ENCODE measurements at places on chromosomes 1 and 21.

DNA sequence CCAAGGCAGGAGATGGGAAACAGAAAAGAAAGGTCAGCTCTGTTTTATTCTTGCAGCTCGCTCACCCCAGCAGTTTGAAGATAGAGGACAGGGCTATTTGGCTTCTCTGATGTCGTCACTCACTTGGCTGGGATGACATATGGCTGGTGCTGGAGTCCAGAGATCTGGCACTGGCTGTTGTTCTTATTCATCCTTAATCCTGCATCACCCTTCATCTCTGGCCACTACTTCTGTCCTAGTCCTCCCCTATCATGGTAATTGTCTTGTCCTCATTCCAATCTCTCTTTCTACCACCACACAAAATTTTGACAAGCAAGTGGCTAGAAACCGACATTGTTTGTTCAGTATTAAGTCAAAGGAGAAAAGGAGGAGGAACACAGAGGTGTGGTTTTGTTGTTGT, 103.8 kb upstream of the PDE4B start:
- no peak for DNase-seq

- DNase-seq = peak; percentile 14
These were observed 89.3 kb downstream of the ITPKB start for GRCh38 chr1:226649780-226650179.

DNA sequence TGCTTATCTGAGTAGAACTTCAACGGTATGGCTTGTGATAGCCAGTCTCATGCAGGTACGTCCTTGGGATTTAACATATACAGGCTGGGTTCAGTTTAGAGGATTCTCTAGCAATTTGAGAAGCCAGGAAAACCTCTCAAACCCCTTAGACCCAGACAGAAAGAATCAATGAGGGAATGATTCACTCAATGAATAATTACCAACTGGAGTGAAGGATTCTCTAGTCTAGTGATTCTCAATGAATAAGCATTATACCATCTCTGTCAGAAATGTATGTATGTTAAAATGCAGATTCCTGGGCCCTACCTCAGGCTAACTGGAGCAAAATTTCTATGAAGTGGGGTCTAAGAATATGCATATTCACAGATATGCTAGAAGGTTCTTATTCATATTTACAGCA, 54.5 kb upstream of the APP start:
- no peak for DNase-seq

DNA sequence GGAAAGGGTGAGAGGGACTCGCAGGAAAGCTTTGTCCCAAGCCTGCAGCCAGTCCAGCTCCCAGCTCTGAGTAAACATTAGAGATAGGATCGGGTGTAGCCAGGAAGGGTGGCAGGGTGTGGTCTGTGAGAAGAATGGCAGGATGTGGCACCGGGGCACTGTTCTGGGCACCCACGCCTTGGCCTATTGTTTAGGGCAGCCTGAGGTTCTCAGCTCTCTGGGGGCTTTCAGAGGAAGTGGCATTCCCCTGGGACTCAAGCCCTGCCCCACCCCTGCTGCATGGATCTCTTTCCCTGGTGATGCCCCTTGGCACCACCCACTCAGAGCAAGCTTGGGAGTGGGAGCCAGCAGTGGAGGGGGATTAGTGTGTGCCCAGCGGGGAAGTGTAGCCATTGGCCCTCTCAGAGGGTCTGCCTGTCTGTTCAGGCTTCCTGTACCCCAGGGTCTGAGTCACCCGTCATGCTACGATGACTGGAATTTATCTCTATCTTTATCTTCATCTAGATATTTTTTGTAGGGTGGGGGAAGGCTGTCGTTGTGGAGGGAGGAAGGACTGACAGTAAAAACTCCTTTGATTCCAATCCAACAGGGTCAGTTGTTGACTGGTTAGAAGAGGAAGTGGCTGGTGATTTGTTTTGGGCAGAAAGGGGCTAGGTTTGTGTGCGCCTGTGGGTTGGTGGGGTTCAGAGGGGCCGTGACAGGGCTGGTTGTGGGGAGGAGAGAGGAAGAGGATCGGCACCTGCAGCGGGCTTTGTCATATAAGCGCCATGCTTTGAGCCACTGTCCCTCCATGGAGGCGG, 31.6 kb downstream of the SOX13 start:
- DNase-seq = no peak

- DNase-seq = no peak
These were observed 244.9 kb downstream of the DSCAM start for GRCh38 chr21:40602080-40602479.

DNA sequence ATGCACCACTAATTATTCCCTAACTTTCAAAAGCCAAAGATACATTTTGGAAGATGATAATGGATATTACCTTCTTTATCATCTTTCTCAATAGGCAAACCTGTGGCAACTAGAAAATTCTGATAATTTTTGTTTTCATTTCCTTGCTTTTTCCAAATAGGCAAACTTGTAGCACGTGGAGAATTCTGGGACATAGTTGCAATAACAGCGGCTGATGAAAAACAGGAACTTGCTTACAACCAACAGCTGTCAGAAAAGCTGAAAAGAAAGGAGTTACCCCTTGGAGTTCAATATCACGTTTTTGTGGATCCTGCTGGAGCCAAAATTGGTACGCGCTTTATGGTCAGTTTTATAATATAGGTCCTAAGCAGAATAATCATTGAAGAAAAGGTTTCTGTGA, 1.5 kb downstream of the FPGT start:
- no peak for DNase-seq

DNA sequence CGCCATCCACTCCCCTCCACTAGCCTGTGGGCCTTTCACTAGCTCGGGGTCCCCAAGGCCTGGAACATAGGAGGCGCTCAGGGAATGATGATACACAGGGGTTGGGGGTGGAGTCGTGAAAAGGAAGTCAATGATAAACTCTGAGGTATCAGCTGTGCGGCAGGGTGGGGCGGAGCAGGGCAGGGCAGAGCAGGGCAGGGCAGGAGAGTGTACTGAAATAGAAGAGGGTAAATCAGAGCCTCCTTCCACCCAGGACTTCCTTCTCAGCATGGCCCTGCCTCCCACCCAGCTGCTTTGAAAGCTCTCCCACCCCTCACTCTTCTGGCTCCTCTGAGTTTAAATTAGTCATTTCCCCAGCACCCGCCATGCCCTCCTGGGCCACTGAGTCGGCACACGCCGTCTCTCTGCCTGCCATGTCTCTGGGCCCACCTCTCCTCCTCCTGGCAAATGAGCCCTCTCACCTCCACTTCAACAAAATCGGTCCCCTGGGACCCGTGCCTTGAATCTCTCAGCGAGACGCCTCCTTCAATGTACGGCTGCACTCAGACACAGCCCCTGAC, 16.9 kb downstream of the CAPZB start:
- peak; percentile 41 for DNase-seq

DNA sequence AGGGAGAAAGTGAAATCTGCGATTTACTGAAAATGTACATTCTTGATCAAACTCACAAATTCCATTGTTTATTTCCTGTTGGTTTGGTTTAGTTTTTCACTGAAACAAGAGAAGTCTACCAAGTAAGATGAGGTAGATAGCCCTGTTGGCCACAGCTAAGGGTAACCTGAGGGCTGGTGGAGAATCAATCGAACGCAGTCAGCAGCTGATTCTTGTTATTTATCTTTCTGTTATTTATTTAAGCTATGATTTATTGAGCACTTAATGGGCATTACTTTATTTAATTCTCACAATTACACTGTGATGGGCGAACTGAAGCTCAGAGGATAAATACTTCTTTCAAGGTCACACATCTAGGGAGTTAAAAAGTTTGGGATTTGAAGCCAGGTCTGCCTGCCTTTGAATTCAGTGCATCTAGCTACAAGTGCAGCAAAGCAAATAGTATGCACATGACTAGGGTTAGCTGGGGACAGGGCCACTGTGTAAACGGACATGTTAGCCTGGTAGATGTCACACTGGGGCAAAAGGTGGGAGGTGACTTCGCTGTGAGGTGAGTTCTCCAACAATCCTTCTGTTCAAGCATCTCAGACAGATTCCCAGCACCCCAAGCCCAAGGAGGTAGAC, 106.5 kb upstream of the GADD45A start:
- DNase-seq = no peak

DNA sequence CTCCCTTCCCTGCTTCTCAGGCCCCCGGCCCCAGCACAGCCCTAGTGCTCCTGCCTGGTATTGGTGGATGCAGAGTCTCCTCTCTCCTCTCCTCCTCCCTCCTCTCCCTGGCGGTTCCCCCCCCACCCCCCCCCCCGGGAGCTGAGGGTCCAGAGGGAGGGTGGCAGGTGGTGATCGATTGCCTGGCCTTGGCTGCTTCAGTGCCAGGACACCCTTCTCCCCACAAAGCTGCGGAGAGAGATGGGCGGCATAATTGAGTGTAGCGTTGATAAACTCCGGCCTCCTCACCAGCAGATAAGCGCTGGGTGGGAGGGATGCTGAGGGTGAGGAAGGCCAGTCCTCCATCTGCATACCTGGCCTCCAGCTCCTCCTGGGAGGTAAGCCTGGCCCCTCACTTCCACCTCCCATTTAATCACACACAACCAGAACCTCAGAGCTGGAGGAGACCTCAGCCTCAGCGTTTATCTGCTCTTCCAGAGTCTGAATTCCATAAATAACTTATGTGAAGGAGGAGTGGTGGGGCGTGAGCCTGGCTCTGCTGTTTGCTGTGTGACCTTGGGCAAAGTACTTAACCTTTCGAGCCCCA, 60.8 kb downstream of the LRRN2 start:
- DNase-seq = no peak

- DNase-seq = no peak
These were observed 2.8 kb downstream of the REG4 start for GRCh38 chr1:119808491-119808890.

GRCh38 chr1:224343679-224344078, 13.0 kb upstream of the CNIH4 start:
- DNase-seq = no peak

DNA sequence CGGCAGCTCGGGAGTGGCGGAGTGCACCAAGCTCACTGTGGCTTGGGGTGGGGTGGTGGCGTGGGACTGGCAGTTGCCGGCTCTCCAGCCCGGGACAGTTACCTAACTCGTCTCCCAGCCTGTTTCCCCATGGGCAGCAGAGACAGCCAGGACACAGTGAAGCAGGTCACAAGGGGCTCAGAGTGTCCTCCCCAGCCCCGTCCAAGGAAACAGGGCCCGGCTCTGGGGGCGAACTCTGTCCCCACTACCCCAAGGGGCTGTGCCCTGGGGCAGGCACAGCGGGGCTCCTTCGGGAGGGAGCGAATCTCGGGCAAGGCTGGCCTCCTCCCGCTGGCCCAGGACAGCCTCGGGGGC, 759 bp downstream of the GPR157 start:
- no peak for DNase-seq

GRCh38 chr1:7185721-7186120, 400.5 kb downstream of the CAMTA1 start:
- no peak for DNase-seq

DNA sequence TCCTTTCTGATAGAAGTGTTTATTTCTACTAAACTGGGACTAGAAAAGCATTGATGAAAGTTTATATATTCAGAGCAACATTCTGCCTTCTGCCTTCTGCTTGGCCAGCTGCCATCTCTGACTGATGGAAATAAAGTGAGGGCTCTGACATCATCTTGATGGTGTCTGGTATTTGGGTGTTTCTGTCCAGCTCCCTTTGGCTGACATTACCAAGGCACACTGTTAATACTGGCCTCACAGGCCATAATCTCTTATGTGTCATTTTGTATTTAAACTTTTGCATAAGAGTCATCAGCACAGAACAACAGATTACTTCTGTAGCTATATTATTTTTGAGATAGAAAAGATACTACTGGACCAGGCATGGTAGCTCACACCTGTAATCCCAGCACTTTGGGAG, 216.9 kb downstream of the RYR2 start:
- DNase-seq = no peak

DNA sequence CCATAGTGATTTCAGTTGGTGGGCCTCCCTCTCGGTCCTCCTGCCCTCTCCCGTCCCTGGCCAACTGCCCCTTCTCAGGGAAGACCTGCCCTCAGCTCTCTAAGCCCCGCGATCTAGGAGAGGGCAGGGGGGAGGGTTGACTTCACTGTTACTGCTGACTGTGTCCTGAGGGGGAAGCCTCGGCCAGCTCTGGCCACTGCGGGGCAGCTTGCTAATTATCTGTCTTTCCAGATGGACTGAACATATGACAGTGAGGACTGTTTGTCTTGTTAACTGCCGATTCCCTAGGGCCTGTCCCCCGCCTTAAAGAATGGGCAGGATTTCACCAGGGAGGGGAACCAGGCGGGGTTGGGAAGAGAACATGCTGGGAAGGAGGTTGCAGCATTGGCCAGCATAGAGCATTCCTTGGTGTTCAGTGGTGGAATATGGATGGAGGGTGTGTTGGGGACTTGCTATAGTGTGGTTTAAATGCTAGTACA, 22.9 kb downstream of the NIPAL3 start:
- DNase-seq = no peak

GRCh38 chr1:8632102-8632501, 185.3 kb downstream of the RERE start:
- DNase-seq = no peak

DNA sequence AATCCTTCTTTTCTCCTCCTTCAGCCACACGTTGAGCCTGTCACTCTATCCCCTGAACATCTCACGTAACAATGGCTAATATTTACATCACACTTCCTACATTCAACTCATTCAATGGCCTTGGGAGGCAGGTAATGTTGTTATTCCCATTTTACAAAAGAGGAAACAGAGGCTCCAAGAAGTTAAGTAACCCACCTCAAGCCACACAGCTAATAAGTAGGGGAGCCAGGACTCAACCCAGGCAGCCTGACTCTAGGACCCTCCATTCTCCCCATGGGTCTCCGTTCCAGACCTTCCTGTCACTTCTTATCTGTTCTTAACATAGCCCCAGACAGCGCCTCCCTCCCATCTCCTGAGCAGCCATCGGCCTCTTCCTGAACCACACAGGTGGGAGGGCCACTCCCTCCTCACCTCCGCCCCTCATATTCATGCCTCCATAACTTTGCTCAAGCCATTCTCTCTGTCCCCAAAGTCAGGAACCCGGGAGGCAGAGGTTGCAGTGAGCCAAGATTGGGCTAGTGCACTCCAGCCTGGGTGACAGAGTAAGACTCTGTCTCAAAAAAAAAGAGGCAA, 2.2 kb downstream of the PADI4 start:
- no peak for DNase-seq

DNA sequence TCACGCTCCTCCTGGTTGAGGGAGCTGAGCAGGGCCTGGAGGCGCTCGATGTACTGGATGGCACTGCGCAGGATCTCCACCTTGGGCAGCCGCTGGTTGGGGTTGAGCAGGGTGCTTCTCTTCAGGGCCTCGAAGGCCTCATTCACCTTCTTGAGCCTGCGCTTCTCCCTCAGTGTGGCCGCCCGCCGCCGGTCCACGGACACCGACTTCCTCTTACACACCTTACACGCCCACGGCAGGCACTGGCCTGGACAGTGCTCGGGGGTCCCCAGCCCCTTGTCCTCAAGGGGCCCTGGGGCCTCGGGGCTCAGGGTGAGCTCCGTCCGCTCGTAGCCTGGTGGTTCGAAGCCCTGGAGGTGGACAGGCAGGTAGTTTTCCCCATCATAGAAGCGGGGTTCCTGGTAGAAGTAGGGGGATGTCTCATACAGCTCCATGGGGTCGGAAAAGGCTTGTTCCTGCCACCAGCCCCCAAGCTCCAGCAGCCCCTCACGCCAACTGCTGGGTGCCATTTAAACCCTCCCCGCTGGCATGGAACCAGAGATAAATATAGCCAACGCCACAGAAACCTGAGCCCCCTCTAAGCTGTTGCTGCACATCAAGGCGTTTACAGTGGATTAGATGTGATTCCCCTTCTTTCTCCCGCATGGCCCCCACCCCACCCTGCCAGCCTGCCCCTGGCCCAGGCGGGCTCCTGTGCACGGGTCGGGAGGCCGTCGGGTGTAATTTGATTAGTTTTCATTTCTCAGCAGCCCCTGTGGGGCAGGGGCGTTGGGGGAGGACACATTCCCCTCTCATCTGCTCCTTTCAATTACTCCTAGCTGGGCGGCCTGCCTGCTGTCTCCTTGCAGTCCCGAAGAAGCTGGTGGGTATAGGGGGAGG, at the start of gene MYOG:
Gene MYOG, minus strand, starts transcription at position 485 of the 879 bp plus-strand sequence. Its CDS starts 51 bp downstream, at position 434.
- no peak for DNase-seq
